ENCODE measurements at places on chromosomes 5 and 9. TPM values are rescaled to one million over a fixed set of nuclear protein-coding genes. Genes with fewer than 3 reads are reported as not detected.

TUSC1 gene
- polyA plus RNA-seq = 6.4 TPM

OXCT1 gene
- polyA plus RNA-seq = 11.6 TPM

PHF24 gene
- 0.05 TPM for polyA plus RNA-seq

SMAD5 gene
- polyA plus RNA-seq = 31.2 TPM

UBE2R2 gene
- polyA plus RNA-seq = 23.4 TPM

SLC46A2 gene
- polyA plus RNA-seq = not detected

FGD3 gene
- polyA plus RNA-seq = 0.95 TPM

GCNT1 gene
- polyA plus RNA-seq = 4.2 TPM

ABCA2 gene
- 7.0 TPM for polyA plus RNA-seq

TTLL11 gene
- 0.57 TPM for polyA plus RNA-seq

ARID3C gene
- polyA plus RNA-seq = not detected

TSLP gene
- polyA plus RNA-seq = 2.1 TPM

C5orf46 gene
- polyA plus RNA-seq = 0.42 TPM

TAF11L12 gene
- polyA plus RNA-seq = not detected

GARIN3 gene
- polyA plus RNA-seq = not detected

AMACR gene
- polyA plus RNA-seq = 6.7 TPM

GDF9 gene
- 0.11 TPM for polyA plus RNA-seq

SURF6 gene
- polyA plus RNA-seq = 17.6 TPM

SLC36A2 gene
- not detected for polyA plus RNA-seq

CCDC112 gene
- 48.2 TPM for polyA plus RNA-seq

OR5C1 gene
- polyA plus RNA-seq = not detected

IFNA21 gene
- not detected for polyA plus RNA-seq

ARL14EPL gene
- not detected for polyA plus RNA-seq

CARD6 gene
- polyA plus RNA-seq = 0.32 TPM

FABP6 gene
- polyA plus RNA-seq = 7.5 TPM

MOCS2 gene
- polyA plus RNA-seq = 35.8 TPM

TMEM232 gene
- 1.9 TPM for polyA plus RNA-seq

PAPPA gene
- 0.66 TPM for polyA plus RNA-seq
